ENCODE measurements at places on chromosomes 2 and 18. TPM values are rescaled to one million over a fixed set of nuclear protein-coding genes. Genes with fewer than 3 reads are reported as not detected.

GRCh38 chr2:54416166-54416813, 39.8 kb upstream of the SPTBN1 start:
- no peaks in the 10 kb centered on the region for H3K27me3 ChIP-seq
- H3K36me3 ChIP-seq, result no peaks in the 10 kb centered on the region
- H3K4me3 ChIP-seq, result no peak overlapping the region
- H3K27ac ChIP-seq, result no peak overlapping the region

DNA sequence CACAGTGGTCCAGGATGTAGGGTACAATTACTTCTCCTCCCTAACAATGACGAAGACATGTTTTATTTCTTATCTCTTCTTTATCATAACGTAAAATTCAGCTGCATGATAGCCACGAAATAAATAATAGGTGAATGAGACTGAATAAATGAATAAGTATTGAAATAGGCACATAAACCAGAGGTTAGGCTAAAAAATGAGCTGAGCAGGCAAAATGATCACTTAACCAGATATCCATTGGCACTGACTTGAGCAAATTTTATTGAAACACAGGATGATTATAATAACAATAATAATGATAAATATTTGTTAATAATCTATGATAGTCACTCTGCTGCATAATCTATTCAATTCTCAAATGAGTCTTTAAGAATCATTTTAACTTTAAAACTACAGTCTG, 506.9 kb upstream of the ZNF804A start:
- no peak overlapping the region for H3K4me3 ChIP-seq
- H3K27ac ChIP-seq, result no peak overlapping the region
- H3K4me1 ChIP-seq, result no peaks in the 10 kb centered on the region
- no peaks in the 10 kb centered on the region for H3K27me3 ChIP-seq
- no peak for DNase-seq

- peak overlapping the region; percentile 94 for H3K27ac ChIP-seq
- H3K4me3 ChIP-seq, result no peak overlapping the region
- H3K4me1 ChIP-seq, result peaks cover 4% of the 10 kb centered on the region
- no peaks in the 10 kb centered on the region for H3K27me3 ChIP-seq
Measured at GRCh38 chr2:1730015-1730927, 14.0 kb downstream of the PXDN start.

COL4A3 gene
- total RNA-seq, result 11.4 TPM

DNA sequence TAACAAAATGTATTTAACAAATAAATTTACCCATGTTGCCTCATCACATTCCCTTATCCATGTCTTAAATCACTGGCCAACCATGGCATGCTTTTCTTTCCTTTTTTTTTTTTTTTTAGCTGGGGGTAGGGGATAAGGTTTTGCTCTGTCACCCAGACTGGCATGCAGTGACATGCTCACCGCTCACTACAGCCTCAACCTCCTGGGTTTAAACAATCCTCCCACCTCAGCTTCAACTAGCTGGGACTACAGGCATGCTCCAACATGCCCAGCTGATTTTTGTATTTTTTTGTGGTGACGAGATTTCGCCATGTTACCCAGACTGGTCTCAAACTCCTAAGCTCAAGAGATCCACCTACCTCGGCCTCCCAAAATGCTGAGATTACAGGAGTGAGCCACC, 266.4 kb downstream of the THSD7B start:
- no peaks in the 10 kb centered on the region for H3K36me3 ChIP-seq
- H3K27ac ChIP-seq, result no peak overlapping the region
- H3K4me1 ChIP-seq, result no peaks in the 10 kb centered on the region

- no peak overlapping the region for H3K4me3 ChIP-seq
- H3K4me1 ChIP-seq, result no peaks in the 10 kb centered on the region
- no peak for DNase-seq
- H3K27me3 ChIP-seq, result no peaks in the 10 kb centered on the region
Measured at GRCh38 chr2:76391678-76392077, 681.0 kb upstream of the GCFC2 start.

GRCh38 chr2:202135091-202135874, 62.2 kb downstream of the KIAA2012 start:
- no peak overlapping the region for H3K4me3 ChIP-seq
- no peaks in the 10 kb centered on the region for H3K27me3 ChIP-seq
- DNase-seq, result peak; percentile 88
- H3K36me3 ChIP-seq, result no peaks in the 10 kb centered on the region
- H3K27ac ChIP-seq, result no peak overlapping the region

CYRIA gene
- 12.8 TPM for total RNA-seq

GRCh38 chr2:223563462-223563861, 38.7 kb downstream of the SCG2 start:
- H3K4me3 ChIP-seq, result no peak overlapping the region
- DNase-seq, result no peak
- H3K27me3 ChIP-seq, result no peaks in the 10 kb centered on the region
- no peaks in the 10 kb centered on the region for H3K4me1 ChIP-seq

OXER1 gene
- total RNA-seq, result 2.2 TPM

DNA sequence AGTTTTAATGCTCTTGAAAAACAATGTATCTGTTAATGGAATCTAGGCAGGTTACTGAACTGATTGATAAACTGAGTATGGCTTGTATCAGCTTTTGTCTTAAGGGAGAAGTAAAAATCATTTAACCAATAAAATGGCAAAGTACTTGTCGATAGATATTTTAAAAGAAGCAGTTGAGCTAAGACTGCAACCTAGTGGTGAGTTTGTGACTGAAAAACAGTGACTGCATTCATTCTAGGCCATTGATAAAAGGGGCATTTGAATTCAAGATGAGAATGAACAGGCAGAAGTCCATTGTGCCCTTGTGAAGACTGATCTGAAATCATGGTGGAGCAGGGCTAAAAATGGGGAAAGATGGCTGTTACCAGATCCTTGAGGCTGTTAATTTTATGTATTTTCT, 59.4 kb upstream of the MSTN start:
- H3K4me1 ChIP-seq, result no peaks in the 10 kb centered on the region
- no peaks in the 10 kb centered on the region for H3K36me3 ChIP-seq
- no peak overlapping the region for H3K4me3 ChIP-seq
- no peaks in the 10 kb centered on the region for H3K27me3 ChIP-seq
- no peak for DNase-seq
- no peak overlapping the region for H3K27ac ChIP-seq

ZNF804A gene
- total RNA-seq, result 0.33 TPM

FEV gene
- not detected for total RNA-seq

- H3K4me1 ChIP-seq, result no peaks in the 10 kb centered on the region
- H3K4me3 ChIP-seq, result no peak overlapping the region
- H3K27me3 ChIP-seq, result no peaks in the 10 kb centered on the region
- H3K36me3 ChIP-seq, result no peaks in the 10 kb centered on the region
Measured at GRCh38 chr18:47798366-47798765, 132.1 kb downstream of the SMAD2 start.

ERMN gene
- total RNA-seq, result 0.51 TPM

SDC1 gene
- total RNA-seq, result 0.66 TPM

DNA sequence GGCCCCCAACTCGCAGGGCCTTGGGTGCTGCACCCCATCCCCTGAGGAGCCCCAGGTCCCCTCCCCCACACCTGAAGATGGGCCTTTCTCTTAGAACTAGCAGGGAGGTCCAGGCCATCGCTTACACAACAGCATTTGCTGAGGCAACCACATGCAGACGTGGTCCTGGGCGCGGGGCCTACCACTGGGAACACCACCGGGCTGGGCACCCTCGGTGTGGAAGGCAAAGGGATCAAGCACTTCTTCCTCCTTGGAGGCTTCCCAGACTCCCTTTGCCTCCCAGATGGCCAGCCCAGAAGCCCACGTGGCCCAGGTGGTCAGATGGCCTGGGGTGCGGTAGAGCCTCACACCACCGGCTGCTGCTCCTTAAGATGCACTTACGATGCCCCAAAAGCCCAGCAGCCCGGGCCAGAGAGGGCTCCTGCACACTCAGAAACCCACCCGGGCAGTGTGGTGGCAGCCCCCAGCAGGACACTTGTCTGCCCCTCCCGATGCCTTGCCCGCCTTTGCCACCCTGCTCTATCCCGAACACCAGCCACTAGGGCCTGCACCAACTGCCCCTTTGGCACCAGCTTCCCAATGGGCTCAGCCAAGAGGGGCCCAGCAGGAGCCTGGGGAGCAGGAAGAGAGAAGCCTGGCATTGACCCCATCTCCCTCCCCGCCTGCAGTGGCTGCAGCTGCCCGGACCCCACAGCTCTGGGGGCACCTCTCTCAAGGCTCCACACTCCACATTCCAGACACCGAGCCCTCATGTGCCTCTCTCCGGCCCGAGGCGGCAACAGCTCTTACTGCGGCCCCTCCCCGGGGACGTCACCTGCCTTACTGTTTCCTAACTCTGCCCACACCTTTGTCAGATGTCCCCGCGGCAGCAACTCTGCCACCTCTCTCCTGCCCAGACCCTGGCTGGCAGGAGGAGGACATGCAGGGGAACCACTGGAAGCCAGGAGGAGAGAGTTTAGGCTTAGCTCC, 13.9 kb upstream of the MLPH start:
- no peaks in the 10 kb centered on the region for H3K27me3 ChIP-seq
- peak; percentile 62 for DNase-seq
- H3K36me3 ChIP-seq, result no peaks in the 10 kb centered on the region
- H3K4me1 ChIP-seq, result no peaks in the 10 kb centered on the region

- no peak for DNase-seq
- no peak overlapping the region for H3K27ac ChIP-seq
- H3K4me3 ChIP-seq, result no peak overlapping the region
Measured at GRCh38 chr2:44001716-44002115, 5.9 kb upstream of the LRPPRC start.

DNA sequence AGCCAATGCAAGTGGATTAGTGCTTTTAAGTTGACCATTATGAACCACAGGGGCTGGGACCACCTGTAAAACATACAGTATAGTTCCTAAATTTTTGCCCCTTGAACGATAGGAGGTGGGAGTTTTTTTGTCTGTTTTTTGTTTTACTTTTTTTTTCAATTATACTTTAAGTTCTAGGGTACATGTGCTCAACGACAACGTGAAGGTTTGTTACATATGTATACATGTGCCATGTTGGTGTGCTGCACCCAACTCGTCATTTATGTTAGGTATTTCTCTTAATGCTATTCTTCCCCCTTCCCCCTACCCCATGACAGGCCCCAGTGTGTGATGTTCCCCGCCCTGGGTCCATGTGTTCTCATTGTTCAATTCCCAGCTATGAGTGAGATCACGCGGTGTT, 1797.9 kb upstream of the PIK3C3 start:
- no peaks in the 10 kb centered on the region for H3K4me1 ChIP-seq
- no peaks in the 10 kb centered on the region for H3K27me3 ChIP-seq
- no peaks in the 10 kb centered on the region for H3K36me3 ChIP-seq

DNA sequence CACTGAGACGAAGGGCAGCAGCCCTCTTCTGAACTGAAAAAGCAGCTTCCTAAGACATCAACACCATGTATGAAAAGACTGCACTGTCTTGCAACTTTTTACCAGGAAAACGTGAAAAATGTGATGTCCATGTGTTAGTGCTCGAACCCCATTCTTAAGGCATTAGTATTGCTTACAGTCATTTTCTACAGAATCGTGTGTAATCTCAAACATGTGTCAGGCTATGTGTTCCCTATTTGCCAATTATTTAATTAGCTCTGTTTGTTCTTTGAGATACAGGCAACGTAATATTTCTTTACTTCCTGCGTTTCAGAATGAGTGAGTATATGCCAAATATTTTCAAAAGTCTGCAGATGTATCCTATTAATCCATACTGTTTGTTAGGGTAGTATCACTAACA, 307.7 kb upstream of the CCDC68 start:
- H3K36me3 ChIP-seq, result no peaks in the 10 kb centered on the region
- no peak overlapping the region for H3K27ac ChIP-seq
- H3K4me3 ChIP-seq, result no peak overlapping the region
- H3K27me3 ChIP-seq, result no peaks in the 10 kb centered on the region
- DNase-seq, result no peak
- H3K4me1 ChIP-seq, result peaks cover 4% of the 10 kb centered on the region

- DNase-seq, result no peak
- H3K36me3 ChIP-seq, result no peaks in the 10 kb centered on the region
- H3K4me3 ChIP-seq, result no peak overlapping the region
Measured at GRCh38 chr18:67710639-67711038, 194.1 kb upstream of the DSEL start.

DNA sequence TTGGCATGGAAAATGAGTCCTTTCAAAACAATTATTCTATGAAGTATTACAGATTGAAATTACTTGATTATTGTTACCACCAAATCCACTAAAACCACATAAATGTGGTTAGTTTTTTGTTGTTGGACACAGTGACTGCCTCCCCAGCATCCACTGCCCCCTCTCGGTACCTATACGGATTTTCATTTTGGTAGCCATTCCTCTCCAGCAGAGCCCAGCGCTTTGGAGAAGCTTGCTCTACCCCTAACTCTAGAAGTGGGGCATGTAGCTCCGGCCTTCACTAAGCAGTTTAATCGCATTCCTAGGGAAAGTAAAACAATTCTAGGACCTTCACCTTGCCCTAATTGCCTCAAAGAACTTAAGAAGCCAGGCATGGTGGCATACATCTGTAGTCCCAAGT, 24.2 kb downstream of the OLA1 start:
- H3K4me1 ChIP-seq, result peaks cover 1% of the 10 kb centered on the region
- DNase-seq, result no peak
- no peak overlapping the region for H3K4me3 ChIP-seq
- H3K27ac ChIP-seq, result no peak overlapping the region
- H3K27me3 ChIP-seq, result no peaks in the 10 kb centered on the region

TEX44 gene
- total RNA-seq, result not detected

PRSS56 gene
- not detected for total RNA-seq

GRCh38 chr2:29742656-29743055, 178.7 kb downstream of the ALK start:
- DNase-seq, result no peak
- H3K4me1 ChIP-seq, result no peaks in the 10 kb centered on the region
- no peaks in the 10 kb centered on the region for H3K36me3 ChIP-seq
- no peaks in the 10 kb centered on the region for H3K27me3 ChIP-seq
- H3K4me3 ChIP-seq, result no peak overlapping the region

DNA sequence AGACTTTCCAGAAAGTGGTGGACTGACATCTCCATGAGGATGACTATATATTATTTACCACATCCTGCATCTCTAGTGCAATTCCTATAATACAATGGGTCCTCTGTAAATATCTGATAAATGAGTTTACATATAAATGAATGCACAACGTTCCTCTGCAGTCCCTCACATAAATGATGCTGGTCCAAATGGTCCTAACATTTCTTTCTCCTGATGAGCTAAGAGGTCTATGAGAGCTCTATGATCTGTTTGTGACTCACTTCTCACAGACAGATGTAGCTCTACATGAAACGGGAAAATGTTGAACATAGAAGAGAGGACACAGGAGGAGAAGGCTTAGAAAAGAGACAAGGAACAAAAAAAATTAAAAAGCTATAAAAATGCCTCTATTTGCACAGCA, 201.2 kb upstream of the PIK3C3 start:
- H3K4me3 ChIP-seq, result no peak overlapping the region
- H3K4me1 ChIP-seq, result no peaks in the 10 kb centered on the region
- H3K27me3 ChIP-seq, result no peaks in the 10 kb centered on the region
- H3K36me3 ChIP-seq, result no peaks in the 10 kb centered on the region

SLC35G4 gene
- total RNA-seq, result not detected

PROKR1 gene
- total RNA-seq, result not detected

NAT8 gene
- not detected for total RNA-seq

NYAP2 gene
- 2.0 TPM for total RNA-seq

GRCh38 chr2:15069149-15069548, 436.6 kb downstream of the LRATD1 start:
- no peak for DNase-seq
- H3K27ac ChIP-seq, result no peak overlapping the region
- no peak overlapping the region for H3K4me3 ChIP-seq
- no peaks in the 10 kb centered on the region for H3K27me3 ChIP-seq
- H3K4me1 ChIP-seq, result no peaks in the 10 kb centered on the region
- no peaks in the 10 kb centered on the region for H3K36me3 ChIP-seq

GRCh38 chr2:135494917-135495316, 36.1 kb downstream of the ZRANB3 start:
- no peaks in the 10 kb centered on the region for H3K4me1 ChIP-seq
- DNase-seq, result no peak
- no peak overlapping the region for H3K27ac ChIP-seq
- H3K27me3 ChIP-seq, result no peaks in the 10 kb centered on the region
- H3K4me3 ChIP-seq, result no peak overlapping the region
- no peaks in the 10 kb centered on the region for H3K36me3 ChIP-seq
